ENCODE measurements at places on chromosomes 12 and 14.

GRCh38 chr12:55850893-55851292 lies 8.2 kb upstream of the MMP19 start:
- DNase-seq: no peak

GRCh38 chr12:132672116-132672515 lies 15.0 kb downstream of the POLE start:
- DNase-seq: no peak

DNA sequence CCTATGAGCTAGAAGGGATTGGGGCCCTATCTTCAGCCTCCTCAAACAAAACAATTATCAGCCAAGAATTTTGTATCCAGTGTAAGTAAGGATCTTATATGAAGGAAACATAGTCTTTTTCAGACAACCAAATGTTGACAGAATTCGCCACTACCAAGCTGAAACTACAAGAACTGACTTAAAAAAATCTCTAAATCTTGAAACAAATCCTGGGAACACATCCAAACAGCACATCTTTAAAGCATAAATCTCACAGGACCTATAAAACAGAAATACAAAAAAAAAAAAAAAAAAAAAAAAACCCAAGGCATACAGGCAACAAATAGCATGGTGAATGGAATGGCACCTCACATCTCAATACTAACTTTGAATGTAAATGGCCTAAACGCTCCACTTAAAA lies 41.3 kb upstream of the LMNTD1 start:
- no peak for DNase-seq

DNA sequence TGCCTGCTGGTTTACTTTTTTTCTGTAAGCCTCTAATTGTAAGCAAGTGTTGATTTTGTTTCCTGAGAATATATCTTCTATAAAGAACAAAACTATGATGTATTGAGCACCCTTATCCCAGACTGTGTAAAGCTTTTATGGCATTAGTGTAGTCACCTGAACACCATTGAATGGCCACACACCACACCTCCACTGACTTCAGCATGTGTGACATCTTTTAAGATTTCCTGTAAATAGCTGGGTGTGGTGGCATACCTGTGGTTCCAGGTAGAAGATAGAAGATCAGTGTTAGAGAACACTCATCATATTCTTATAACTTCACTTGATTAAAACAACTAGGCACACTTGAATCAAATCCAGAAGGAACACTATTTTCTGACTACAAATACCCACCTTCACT lies 51.3 kb downstream of the WBP11 start:
- DNase-seq: no peak

DNA sequence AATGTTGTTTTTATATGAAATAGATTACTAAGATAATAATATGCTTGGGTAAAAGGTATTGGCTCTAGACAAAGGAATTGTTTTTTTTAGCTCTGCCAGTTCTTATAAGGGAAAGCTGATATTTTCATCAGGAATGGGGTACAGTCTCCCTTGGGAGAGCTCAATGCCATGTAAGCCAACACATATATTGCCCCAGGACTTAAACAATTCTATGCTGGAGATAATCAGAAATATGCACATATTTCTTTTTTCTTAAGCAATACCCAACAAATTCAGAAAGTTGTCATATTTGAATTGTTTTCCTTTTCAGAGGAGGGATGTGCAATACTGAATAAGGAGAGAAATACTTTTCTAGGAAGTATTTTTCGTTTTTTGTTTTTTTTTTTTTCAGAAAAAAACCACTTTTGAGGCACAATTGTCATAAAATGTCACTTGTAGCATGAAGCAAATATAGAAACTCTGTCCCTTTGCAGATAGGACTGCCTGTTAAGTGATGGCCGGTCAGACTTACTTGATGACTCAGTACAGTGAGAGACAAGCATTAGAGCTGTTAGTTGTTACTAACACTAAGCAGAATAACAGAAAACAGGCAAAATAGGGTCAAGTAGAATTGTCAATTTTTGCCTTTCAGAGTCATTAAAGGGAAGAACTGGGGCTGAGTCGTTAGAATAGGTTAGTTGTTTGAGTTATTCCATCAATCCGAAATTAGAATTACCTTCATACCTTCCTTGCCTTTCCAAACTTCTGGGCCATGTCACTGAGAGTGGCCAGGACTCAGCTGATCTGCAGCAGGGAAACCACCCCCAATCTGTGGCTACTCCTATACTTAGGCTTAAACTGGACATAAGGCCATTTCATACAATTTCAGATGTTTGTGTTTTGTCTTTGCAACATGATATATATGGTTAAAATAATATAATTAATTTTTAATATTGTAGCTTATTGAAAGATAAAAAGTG lies 168.1 kb downstream of the SLC38A4 start:
- DNase-seq: no peak

DNA sequence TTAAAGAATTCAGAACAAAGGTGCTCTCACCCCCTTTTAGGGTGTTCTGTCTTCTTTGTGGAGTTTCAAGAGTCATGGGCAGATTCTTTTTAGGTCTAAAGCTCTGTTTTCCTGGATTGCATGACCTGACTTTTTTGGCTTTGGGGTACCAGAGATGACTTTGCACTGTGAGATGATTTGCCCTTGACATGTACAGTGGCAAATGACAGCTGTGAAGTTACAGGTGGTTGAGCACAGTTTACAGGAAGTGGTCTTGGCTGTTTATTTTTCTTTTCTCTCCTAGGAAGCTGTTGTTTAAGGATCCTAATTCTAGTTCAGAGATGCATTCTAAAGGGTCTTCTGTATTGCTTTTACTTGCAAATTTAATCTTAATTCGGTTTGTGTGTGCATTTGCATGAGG lies 83.8 kb upstream of the METAP2 start:
- no peak for DNase-seq

DNA sequence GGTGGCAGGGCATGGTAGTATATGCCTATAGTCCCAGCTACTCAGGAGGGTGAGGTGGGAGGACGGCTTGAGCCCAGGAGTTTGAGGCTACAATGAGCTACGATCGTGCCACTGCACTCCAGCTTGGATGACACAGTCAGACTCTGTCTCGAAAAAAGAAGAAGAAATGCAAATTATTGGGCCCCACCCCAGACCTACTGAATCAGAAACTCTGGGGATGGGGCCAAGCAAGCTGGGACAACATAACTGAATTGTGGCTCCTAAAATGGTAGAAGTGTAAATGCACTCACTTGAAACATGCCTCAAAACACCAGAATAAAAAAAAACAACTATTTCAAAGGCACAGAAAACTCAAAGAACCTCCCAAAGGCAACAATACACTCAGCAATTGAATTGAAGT lies 37.0 kb downstream of the CIT start:
- no peak for DNase-seq

DNA sequence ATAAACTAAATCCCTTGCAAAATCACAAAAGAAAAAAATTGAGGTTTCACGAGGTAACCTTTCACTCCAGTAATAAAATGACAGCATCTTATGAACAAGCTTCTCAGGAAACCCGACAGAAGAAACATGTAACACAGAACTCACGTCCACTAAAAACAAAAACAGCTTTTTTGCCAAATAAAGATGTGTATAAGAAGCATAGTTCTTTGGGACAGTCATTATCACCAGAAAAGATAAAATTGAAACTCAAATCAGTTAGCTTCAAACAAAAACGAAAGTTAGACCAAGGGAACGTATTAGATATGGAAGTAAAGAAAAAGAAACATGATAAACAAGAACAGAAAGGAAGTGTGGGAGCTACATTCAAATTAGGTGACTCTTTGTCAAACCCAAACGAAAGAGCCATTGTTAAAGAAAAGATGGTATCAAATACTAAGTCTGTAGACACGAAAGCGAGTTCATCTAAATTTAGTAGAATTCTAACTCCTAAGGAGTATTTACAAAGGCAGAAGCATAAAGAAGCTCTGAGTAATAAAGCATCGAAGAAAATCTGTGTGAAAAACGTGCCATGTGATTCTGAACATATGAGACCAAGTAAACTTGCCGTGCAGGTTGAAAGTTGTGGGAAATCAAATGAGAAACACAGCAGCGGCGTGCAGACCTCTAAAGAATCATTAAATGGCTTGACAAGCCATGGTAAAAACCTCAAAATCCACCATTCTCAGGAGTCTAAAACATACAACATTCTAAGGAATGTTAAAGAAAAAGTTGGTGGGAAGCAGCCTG lies 25.8 kb downstream of the RESF1 start:
- DNase-seq: no peak

- no peak for DNase-seq
Measured at GRCh38 chr14:73755434-73756014, 41.3 kb upstream of the PNMA1 start.

DNA sequence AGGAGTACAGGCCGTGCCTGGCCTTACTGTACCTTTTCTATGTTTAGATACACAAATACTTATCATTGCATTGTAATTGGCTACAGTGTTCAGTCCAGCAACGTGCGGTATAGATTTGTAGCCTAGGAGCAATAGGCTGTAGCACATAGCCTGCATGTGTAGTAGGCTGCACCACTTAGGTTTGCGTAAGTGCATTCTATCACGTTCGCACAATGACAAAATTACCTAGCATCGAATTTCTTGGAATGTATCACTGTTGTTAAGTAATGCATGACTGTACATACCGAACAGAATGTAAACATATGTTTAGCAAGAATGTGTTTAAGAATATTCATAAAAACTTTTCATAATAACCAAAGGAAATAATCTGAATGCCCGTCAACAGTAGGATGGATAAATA lies 31.9 kb downstream of the VRTN start:
- no peak for DNase-seq

DNA sequence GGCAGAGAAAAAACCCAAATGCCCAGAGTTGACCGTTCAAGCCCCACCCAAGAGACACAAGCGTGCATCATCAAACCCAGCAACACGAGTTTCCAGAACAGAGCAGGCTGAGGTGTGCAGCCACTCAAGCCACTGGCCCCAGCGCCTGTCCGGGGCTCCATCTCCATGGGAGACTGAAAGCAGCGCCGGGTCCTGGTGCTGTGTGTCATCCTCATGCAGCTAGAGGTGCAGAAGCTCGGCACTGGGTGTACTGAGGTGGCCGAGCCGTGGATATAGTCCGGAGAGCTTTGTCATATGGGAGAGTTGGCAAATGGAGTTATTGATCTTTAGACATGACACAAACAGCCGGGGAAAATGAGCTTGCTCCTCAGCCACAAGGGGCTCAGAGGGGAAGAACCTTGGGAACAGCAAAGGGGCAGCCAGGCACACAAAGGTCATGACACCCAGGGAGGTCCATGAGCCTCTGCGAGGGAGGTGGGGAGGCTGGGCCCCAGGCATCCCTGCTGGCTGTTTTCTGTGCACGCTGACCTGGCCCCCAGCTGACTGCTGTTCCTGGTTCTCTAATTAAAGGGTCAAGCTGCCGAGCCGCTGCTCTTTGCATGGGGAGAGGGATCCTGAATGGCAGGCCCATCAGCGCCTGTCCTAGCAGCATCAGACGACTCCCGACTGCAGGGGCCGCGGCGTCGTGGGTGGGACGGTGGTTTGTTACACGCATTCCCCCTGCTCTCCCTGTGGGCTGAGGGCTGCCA lies 145.4 kb upstream of the SFSWAP start:
- DNase-seq: no peak

DNA sequence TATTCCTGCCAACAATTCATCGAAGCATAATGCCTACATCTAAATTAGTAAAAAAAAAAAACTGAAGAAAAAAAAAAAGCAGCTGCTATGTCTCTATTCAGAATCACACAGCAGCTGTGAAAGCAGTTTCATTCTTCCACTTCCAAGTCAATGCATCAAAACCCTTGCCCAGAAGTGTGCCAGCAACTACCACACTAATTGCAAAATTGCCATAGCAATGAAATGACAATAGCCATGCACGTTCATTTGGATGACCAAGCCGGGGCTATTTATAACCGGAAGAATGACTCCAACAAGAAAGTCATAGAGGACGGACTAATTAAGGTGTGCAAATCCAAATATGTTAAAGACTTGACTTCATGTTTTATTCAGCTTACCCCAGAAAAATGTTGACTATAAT lies 42.5 kb downstream of the SLC2A13 start:
- peak; percentile 75 for DNase-seq

- peak; percentile 21 for DNase-seq
Measured at GRCh38 chr14:47346849-47347248, 328.6 kb downstream of the MDGA2 start.

DNA sequence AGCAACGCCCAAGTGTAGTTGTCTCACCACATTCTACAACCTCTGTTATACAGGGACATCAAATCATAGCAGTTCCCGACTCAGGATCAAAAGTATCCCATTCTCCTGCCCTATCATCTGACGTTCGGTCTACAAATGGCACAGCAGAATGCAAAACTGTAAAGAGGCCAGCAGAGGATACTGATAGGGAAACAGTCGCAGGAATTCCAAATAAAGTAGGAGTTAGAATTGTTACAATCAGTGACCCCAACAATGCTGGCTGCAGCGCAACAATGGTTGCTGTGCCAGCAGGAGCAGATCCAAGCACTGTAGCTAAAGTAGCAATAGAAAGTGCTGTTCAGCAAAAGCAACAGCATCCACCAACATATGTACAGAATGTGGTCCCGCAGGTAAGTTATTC lies 123.0 kb downstream of the ARID2 start:
- no peak for DNase-seq

DNA sequence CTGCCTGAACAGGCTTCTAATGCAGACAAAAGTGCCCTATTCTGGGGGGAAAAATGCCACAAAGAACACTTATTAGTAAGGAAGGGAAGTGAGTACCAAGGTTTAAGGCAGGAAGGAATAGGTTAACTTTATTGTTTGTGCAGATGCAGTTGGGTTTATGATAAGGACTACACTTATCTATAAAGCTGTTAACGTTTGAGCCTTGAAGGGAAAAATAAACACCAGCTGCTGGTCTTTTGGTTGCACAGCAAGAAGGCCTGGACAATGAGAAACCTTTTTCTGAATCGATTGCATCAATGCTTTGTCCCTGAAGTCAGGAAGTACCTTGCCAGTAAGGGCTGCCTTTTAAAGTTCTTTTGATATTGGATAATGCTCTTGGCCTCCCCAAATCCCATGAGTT lies 407.8 kb downstream of the ATP23 start:
- DNase-seq: no peak

DNA sequence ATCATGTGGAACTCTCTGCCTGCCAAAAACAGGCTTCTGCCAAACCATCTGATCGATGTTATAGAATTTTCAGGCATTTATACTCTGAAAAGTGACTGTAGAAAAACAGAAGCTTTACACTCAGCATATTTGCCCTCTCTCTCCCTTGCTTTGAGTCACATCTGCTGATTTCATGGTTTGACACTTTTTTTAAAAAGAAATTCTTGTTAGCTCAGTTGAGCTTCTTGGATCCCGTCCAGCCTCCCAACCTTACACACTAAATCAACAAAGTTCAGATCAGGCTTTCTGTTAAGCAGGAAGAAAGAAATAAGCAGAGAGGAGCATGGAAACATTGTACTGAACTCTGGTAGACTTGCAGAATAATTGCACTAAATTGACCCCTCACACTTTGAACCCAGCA lies 193.6 kb upstream of the SEL1L start:
- DNase-seq: peak; percentile 7

- DNase-seq: no peak
Measured at GRCh38 chr12:29291226-29291625, 89.7 kb downstream of the ERGIC2 start.

- DNase-seq: no peak
Measured at GRCh38 chr12:27593266-27593665, 69.3 kb downstream of the PPFIBP1 start.

Data from RPMI8226 (cell line).